ENCODE measurements at places on chromosomes 16 and 17.

DNA sequence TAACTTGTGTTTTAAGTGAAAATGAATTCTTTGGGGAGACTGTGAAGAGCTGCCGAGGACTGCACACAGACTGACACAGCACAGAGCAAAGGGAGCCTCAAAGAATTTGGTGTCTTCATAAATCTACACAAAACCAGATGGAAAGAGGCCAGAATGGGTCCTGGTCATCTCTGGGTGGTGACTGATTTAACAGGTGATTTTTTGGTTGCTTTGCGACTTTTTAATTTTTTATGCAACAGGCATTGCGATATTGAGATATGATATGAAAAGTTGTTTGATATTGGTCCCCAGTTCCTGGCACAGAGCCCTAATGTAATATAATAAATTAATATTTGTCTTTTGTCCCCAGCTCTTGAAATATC, 12.6 kb upstream of the EIF1 start:
- DNase-seq, result no peak

GRCh38 chr16:47523342-47524006, 62.3 kb downstream of the PHKB start:
- DNase-seq, result no peak

- no peak for DNase-seq
Measured at GRCh38 chr17:79404136-79404911, 206.5 kb downstream of the RBFOX3 start.

DNA sequence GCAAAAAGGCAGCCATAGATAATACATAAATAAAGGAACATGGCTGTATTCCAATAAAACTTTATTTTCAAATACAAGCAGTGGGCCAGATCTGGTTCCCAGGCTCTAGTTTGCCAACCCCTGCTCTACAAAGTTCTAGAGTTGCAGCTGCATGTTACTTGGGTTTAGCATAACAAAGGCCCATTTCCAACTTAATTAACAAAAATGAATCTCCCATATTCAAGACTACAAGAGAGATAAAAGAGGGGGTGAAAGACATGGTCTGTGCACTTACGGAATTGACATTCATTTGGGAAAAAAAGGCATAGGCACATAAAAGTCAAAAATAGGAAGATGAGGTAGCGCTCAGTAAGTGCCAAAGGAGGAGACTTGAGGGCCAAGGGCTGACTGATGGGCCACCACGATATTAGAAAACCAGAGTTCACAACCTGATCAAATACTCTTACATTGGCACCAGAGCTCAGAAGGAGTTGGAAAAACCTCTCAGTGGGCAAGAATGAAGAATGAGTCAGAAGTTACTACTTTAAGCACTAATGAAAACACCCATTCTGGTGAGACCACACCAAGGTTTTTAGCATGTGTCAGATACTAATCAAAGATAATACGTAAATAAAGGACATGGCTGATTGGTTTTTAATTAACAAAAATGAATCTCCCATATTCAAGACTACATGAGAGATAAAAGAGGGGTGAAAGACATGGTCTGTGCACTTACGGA, 164.0 kb downstream of the VPS53 start:
- no peak for DNase-seq

- no peak for DNase-seq
Measured at GRCh38 chr16:75208861-75209505, 2.0 kb upstream of the CTRB2 start.

DNA sequence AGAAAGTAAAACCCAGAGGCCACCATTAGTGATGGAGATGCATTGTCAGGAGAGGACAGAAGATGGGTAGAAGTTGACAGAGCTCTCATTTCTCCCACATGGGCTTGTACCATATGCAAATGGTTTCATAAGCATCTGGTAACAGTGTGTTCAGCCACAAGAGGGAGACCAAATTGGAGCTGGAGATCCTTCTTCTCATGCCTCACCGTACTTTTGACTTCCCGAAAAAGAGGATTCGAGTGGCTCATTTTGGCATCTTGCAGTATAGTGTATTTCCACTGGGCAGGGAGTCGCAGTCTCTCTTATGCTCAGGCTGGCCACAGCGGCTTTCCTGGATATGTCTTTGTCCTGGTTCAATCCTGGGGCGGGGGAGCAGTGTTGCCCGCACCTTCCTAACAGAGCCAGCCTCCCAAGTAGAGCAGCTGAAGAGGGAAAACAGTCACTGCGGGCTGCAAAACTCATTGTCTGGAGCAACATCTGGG, 23.8 kb downstream of the TBC1D3B start:
- no peak for DNase-seq

- DNase-seq, result no peak
Measured at GRCh38 chr16:83676086-83676485, 131.7 kb upstream of the HSBP1 start.

GRCh38 chr17:50021681-50022370, 26.8 kb upstream of the DLX3 start:
- no peak for DNase-seq

DNA sequence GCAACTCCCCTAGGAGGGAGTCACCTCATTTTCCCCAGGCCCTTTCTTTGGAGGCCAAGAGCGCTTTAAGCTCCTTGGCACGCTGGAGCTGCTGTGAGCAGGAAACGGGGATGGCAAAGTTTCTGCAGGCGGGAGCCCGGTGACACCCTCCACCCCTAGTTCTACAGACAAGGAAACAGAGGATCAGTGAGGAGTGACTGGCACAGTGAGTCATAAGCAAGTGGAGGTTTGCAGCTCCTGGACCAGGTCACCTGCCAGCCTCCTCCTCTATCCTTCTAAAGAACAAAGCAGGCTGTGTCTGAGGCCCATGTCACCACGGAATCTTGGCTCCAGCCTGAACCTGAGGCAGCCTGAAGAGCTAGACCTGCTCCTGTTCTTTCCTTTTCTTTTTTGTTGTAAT, 141.9 kb downstream of the TMEM132E start:
- DNase-seq, result no peak

- no peak for DNase-seq
Measured at GRCh38 chr17:83053021-83053681, 26.3 kb upstream of the METRNL start.

DNA sequence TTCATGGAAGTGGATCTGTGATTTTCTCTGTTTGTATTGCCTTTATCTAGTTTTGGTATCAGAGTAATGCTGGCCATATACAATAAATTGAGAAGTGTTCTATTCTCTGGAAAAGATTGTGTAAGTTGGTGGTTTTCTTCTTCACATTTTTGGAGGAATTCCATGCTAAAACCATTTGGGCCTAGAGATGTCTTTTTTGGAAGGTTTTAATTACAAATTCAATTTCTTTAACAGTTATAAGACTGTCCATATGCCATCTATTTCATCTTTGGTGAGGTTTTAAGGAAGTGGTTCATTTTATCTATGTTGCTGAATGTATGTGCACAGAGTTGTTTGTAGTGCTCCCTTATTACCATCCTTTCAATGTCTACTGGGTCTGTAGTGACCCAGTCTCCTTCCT, 46.0 kb downstream of the CACNG1 start:
- DNase-seq, result no peak

- peak; percentile 36 for DNase-seq
Measured at GRCh38 chr16:67926181-67926750, 5.4 kb downstream of the CTRL start.

DNA sequence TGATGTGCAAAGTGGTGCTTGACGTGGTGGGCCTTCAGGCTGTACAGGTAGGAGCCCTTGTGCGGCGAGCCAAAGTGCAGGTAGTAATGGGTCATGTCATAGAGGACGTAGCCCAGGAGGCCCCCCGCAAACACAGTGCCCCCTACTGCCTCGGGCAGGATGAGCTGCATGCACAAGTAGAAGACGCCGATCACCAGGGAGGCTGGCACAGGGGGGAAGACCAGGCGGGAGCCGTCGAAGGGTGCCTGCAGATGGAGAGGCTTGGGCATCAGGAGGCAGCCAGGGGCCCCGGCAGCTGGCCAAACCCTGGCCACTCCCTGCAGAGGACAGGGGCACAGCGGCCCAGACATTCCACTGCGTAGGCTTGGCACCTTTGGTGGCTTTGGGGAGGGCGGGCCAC, 15.7 kb upstream of the MLKL start:
- no peak for DNase-seq

- no peak for DNase-seq
Measured at GRCh38 chr17:32356750-32357149, 6.8 kb downstream of the ZNF207 start.

- no peak for DNase-seq
Measured at GRCh38 chr17:58415371-58416055, 1.8 kb downstream of the RNF43 start.

DNA sequence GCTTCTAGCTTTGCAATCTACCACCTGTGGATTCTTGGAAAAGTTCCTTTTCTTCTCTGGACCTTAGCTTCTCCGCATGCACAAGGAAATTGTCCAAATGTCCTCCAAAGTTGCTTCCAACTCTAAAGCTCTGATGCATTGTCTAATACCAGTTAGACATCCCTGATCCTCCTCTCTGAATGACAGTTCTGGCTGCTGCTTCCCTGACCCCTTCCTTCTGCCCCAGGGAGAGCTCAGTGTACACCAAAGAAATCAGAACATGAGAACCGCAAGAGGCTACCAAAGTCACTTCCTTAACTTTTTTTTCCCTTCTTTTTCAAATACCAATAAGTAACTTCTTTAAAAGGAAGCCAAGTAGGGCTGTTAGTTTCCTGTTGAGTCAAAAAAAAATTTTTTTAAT, 79.7 kb upstream of the CES5A start:
- no peak for DNase-seq

- no peak for DNase-seq
Measured at GRCh38 chr16:56774016-56774680, 44.2 kb downstream of the NUP93 start.

DNA sequence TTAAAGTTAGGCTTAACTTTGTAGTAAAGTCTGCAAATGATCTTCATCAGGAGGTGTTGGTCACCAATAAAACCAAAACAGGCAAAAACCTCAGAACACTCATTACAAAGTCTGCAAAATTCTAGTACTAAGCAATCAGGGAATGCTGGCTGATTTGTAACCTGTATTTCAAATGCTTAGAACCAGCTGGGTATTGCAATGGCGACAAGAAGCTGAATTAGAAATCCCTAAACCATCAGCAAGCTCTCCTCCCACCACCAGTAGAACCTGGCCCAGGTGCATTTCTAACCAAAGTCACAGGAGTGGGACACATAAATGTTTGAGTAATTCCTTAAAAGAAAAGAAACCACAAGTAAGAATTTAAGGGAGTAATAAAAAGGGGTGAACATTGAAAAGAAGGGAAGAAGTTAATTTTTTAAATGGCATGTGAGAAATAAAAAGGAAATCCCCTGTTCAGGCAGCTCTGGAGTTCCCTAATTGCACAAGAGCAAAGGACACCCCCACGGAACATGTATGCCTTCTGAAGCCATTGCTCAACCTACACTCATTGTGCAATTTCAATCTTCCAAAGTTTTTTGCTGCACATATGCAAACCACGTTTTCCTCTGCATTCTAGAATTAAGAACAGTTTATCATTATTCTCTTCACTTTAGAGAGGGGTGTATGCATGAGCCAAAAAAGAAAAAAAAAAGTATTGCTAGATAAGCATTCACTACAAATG, 102.9 kb downstream of the HIC1 start:
- DNase-seq, result peak; percentile 45

DNA sequence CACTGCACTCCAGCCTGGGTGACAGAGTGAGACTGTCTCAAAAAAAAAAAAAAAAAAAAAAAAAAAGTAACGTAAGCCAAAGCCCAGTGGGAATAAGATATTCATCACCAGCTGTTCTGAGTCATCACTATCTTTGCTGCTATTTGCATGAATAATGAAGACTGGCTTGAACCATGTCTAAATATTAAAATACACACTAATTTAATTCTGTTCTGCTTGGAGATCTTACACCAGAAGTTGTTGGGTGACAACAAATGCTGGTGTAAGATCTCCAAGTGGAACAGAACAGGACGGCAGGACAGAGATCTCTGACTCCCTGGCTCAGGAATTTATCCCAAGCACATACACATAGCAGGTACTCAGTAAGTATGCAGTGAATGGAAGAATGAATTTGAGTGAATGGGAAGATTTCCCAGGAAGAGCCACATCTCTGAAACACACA, 19.6 kb downstream of the DNAH17 start:
- DNase-seq, result peak; percentile 77

DNA sequence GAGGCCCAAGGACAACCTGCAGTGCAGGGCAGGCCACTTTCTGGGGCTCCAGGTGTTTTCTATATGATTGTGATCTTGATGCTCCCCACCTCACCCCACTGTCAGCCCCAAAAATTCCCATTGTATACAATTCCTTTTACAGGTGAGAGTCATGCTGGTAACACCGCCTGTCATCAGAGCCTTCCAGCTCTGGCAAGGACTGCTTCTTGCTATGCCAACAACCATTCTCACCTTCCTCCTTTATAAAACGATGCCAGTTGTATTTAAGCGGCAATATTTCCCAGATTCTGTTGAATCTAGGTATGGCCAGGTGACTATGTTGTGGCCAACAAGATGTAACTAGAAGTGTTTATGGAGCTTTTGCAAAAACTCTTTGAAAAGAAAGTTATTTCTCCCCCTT, 30.4 kb upstream of the CALB2 start:
- no peak for DNase-seq

DNA sequence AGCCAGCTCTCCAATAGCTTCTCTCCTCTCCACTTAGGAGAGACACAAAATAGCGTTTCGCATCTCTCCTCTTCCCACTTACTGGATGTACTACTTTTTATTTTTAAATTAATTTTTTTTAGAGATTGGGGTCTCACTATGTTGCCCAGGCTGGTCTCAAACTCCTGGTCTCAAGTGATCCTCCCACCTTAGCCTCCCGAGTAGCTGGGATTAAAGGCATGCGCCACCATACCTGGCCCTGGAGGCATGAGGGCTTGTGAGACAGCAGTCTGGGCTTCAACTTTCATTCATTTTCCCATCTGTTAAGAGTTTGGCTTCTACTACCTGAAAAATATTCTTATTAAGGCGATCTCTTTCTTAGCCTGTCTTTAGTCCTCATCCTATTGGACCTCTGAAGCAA, 18.3 kb downstream of the SLC7A6OS start:
- DNase-seq, result no peak
